ENCODE measurements at places on chromosomes 2 and 18.

- DNase-seq = no peak
Observed at GRCh38 chr2:189048189-189048588, 74.0 kb downstream of the COL3A1 start.

DNA sequence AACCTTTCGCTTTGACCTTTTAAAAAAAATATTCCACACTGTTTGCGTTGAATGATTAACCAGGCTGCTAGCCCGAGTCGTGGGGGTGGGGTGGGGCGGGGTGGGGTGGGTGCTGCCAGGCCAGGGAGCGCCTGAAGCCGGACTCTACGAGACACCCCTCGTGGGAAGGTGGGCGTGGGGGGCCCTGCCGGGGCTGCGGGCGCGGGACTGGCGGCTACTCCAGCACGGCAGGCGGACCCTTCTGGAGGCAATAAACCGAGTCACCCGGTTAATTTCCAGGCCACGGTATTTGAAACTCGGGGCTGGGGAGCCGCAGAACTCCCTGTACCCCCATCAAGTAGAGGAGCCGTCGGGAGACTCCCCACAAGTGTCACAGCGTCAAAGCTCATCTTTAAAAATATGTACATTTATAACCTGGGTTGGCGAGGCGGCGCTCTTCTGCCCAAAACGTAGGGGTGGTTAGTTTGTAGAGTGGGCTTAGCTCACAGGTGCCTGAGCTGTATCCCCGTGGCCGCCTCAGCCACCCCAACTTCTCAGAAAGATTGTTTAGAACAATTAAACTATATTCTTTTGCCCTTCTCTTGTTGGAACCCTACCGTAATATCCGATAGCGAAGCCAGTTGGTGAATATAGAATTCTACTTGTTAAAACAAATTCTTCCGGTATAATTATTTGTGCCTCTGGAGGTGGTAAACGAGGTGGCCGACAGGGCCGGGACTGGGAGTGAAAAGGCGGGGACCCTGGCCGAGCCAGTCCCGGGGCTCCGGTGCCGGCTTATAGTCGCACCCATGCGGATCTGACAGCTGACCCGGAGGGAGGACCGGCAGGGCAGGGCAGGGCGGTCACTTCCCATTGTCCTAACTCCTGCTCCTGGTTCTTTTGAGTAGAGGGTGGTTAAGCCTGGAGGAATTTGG lies 1.4 kb downstream of the B3GNT2 start:
- no peak for DNase-seq

DNA sequence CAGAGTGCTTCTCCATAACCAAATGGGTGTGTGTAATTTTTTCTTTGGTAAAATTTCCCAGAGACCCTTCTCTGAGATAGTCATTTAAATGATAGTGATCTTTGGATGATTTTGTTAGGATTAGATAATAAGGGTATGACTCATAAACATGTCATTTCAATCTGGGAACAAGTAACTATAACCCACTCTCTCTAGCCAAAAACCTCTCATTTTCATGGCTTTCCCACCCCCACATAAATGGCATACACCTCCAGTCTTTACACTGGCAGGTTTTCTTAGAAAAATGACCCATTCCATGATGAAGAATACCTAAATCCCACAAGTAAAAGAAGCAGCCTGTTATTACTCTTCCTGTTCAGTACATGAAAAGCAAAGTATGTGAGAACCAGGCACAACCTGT lies 572.0 kb upstream of the ZEB2 start:
- no peak for DNase-seq

DNA sequence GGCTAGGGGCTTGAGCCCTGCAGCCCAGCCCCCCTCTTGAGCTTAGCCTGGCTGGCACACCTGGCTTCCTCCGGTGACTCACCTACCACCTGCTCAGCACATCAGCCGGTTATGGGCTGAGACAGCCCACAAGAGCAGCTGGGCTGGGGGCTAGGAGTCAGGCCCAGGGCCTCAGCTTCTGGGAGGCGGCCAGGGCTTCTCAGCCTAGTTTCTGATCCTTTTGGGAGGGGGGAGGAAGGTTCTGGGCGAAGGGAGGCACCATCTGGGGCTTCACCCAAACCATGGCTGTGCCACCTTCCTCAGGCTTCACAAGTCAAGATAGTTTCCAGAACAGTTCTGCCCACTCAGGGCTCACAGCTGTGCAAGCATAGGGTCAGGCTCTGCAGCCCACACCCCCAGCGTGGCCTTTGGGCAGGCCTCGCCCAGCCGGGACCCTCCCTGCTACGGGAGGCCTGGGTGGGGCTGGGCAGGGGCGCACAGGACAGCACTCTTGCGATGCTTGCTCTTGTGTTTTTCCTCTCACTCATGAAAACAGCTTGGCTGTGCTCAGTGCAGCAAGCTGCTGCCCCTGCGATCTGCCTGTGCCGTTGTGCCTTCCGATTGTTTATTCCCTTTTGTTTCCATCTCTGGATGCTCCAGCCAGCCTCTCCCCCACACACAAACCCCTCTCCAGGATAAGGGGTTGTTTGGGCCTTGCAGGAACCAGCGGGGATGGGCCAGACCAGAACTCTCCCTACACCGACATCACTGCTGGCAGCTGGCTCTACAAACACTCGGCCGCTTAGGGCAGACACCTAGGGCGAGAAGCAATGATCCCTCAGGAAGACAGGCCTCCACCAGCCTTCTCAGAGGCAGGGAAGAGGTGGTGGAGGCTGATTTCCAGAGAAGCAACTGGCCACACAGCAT lies 26.1 kb upstream of the SEMA4C start:
- DNase-seq = no peak

DNA sequence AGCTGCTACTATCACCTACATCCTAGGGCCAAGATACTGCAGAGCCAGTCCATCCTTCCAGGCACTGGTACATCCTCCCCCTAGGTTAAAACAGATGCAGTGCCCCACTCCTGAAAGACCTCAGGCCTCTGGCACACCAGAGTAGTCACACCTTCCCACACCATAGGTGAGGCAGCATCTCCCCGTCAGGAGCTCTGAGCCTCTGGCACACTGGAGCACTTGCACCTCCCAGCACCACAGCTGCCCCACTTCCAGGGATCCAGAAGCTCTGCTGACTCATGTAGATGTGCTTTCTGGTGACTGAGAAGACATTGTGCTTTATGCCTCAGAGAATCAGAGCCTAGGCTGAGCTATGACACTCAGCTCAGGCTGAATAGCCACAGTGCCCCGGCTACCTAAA lies 138.4 kb upstream of the COL3A1 start:
- DNase-seq = no peak

- no peak for DNase-seq
Observed at GRCh38 chr2:20232837-20233207, 7.9 kb upstream of the SDC1 start.

- DNase-seq = no peak
Observed at GRCh38 chr18:73520229-73520628, 627.4 kb downstream of the FBXO15 start.

- no peak for DNase-seq
Observed at GRCh38 chr2:159774370-159774990, 23.5 kb downstream of the CD302 start.

- no peak for DNase-seq
Observed at GRCh38 chr2:134919341-134920210, 954 bp downstream of the CCNT2 start.

DNA sequence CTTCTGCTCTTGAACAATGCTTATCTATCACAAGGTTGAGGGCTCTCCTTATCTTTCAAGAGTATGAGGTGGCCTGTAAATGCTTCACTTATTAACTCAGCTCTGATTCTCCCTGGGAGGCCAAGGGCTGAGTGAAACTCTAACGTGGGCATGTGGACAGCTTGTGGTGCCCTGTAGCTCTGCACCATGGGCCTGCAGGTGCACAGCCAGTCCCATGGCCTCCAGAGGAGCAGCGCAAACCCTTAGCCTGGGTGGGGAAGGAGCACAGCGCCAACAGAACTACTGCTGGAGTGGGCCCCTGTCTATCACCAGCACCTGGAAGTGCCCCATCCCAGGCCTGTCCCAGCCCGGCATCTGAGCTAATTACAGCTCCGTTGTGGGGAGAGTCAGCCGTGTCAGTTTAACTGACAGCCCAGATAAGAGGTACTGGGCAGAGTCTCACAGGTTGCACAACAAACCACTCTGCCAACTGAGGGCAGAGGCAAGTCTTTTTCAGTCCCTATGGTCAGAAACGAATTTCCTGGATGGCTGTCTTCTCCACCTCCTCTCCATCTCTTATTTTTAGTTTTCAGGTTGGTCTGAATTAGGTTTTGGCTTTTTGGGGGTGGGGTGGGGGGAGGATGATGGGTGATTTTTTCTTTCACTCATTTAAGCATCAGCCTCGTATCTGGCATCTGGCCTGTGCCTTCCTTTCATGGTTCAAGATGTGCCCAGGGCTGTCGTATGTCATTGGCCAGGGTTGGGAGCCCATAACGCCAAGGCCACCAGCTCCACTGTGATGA lies 219.5 kb downstream of the BCL2 start:
- DNase-seq = no peak

DNA sequence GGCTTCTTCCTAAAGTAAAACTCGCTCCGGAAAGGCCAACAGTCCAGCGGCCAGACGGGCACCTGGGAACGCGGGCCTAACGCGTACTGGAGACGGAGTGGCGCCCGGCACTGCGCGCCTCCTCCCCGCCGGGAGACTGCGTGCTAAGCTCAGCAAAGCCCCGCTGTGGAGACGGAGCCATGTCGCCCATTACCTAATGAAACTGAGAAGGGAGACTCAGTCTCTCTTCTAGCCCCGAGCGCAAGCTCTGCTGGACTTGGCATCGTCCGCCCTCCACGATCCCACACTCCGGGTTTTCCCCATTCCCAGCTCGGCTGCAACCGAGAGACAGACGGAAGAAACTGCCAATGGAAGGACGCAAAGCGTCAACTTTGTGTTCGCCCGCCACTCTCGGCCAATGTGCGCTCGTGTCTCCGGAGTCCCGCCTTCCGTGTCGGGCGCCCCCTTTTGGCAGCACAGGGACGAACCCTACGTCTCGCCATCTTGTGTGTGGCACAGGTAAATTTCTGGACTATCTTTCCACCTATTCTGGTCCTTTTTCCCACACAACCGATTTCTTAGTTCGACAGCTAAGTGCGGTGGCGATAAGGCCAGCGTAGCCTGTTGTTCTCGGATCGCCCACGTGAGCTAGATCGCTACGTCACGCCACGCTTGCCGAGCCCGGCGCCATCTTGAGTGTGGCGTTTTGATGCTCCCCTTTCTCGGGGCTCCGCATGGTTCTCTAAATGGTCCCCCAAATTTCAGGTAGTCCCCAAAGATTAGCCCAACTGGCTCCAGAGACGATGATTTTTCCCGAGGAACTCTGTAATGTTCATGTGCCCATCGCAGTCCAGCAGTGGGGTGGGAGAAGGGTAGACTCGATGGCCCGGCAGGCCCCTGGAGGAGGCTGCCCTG lies 1.3 kb upstream of the PTMA start:
- peak; percentile 94 for DNase-seq

DNA sequence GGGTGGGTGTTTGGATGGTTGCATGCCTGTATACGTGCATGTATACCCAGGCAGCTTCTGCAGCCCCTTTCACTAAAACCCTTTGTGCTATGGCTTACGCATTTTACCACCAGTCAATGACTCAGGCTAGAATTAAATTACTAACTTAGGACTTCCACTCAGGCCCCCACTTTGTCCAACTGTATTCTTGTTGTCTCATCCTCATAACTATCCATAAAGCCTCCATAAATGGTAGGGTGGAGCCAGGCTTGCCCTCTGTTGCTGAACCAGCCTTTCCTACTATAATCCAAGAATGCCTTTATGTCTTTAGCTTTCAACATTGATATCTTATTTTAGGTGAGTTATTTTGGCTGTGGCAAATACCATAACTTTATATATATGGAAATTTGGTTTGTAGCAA lies 119.9 kb downstream of the MYO1B start:
- DNase-seq = no peak

- no peak for DNase-seq
Observed at GRCh38 chr2:234247453-234248180, 197.1 kb downstream of the SPP2 start.

DNA sequence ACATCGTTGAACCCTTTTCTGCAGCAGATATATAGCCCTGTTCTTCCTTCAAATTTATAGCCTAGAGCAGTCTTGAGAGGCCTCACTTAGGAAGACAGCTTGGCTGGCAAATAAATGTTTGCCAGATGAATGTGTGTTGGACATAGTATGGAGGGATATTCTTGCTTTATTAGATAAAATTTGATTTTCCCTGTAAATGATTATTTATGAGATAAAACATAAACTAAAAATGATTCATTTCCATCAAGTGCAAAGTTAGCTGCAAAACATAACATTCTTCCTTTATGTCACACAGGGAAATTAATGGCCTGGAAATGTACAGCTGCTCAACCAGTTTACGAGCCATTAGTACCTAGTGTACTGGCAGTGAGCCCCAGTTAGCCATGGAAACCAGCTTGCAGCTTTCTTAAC lies 82.5 kb downstream of the LIMS1 start:
- no peak for DNase-seq

DNA sequence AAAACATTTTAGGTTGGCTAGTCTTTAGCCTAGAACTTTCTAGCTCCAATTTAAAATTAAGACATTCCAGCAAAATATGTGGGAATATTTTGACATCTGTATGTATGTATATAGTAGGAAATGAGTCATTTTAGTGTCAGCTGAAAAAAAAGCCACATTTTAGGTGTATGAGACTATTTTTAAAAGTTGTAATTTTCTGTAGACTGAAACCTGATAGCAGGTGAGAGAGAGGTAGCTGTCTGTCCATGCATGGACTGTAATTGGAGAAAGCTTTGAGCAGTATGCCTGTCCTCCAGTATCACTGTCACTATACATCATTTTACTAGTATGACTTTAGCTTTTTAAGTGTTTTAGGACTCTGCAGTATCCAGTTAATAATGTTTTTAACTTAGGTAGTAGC lies 26.1 kb upstream of the PPP1R1C start:
- no peak for DNase-seq

- no peak for DNase-seq
Observed at GRCh38 chr2:25587361-25587760, 86.0 kb downstream of the DTNB start.

DNA sequence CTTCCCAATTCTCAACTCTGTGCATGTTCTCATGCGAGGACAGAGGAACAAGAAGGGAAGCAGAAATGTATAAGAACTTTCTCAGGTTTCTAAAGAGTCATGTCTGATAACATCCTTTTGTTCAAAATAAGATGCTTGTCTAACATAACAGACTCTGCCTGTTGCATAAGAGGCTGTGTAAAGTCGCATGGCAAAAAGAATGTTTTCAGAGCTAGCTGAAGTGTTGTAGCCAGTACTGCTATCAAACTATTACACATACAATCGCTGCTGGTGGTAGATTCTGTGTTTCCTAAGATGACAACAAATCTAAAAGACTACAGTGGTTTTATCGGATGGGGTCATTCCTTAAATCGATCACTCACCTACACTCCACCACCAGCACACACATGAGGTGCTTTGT lies 487.5 kb downstream of the IRS1 start:
- no peak for DNase-seq

DNA sequence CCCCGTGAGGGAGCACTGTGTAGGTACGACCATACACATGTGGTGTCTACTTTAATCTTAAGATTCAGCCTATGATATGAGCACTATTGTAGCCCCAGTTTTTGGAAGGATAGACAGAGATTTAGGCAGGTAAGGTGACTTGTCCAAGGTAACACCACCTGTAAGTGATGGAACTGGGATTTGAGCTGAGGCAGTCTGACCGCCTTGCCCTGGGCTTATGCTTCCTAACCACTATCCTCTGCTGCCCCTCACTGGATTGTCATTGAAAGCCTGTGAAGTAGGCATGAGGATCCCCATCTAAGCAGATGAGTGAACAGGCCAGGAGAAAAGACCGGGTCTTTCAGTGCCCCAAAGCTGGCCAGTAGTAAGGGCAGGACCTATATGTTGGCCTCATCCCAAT lies 343.8 kb downstream of the CYRIA start:
- DNase-seq = no peak

- peak; percentile 88 for DNase-seq
Observed at GRCh38 chr2:237025090-237025865, 60.4 kb upstream of the COPS8 start.

- DNase-seq = no peak
Observed at GRCh38 chr18:59921384-59921891, 21.6 kb downstream of the PMAIP1 start.
